ENCODE measurements at places on chromosomes 3 and 15.
A peak's percentile ranks its signal among the peaks of the same experiment; 100 is the strongest.

GRCh38 chr3:157107644-157108133 lies 52.3 kb downstream of the CCNL1 start:
- no peak for DNase-seq

DNA sequence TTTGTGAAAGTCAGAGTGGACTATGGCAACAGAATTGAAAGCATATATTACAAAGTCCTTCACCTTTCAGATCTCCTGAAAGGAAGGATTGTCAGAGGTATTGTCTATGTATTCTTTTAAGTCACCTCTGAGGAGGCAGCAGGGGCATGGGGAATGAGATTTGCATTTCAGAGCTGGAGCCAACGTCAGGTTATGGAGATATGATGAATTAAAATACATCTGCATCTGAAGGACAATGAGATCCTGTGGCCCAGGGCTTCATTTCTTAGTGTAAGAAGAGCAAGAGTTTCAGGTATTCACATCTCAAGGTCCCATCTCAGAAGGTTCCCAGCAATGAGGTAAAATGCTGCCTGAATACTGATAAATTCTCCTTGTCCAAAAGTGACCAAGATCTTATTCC lies 695.8 kb downstream of the TUSC7 start:
- no peak for DNase-seq

DNA sequence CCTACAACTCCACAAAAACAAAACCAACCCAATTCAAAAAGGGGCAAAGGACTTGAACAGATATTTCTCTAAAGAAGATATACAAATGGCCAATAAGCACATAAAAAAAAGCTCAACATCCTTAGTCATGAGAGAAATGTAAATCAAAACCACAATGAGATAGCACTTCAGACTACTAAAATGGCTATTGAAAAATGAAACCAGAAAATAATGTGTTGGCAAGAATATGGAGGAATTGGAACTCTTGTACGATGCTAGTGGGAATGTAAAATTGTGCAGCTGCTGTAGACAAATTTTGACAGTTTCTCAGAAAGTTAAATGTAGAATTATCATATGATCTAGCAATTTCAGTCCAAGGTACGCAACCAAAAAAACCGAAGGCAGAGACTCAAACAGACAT lies 29.0 kb downstream of the KY start:
- no peak for DNase-seq

- peak; percentile 75 for DNase-seq
Observed at GRCh38 chr3:157785102-157785826, 282.0 kb upstream of the VEPH1 start.

DNA sequence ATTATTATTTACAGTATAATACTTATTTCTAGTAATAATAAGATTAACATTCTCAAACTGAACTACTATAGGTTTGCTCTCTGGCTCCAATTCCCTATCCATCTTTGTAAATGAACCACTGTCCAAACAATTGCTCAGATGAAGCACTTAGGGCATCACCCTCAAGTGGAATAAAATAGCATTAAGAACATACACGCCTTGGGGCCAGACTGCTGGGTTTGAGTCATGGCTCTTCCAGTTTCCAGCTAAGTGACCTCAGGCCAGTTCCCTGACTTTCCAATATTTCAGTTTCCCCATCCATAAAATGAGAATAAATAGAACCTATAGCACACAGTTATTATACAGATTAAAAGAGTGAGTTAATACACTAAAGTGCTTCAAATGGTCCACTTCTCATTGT lies 507.2 kb downstream of the MAGI1 start:
- no peak for DNase-seq

DNA sequence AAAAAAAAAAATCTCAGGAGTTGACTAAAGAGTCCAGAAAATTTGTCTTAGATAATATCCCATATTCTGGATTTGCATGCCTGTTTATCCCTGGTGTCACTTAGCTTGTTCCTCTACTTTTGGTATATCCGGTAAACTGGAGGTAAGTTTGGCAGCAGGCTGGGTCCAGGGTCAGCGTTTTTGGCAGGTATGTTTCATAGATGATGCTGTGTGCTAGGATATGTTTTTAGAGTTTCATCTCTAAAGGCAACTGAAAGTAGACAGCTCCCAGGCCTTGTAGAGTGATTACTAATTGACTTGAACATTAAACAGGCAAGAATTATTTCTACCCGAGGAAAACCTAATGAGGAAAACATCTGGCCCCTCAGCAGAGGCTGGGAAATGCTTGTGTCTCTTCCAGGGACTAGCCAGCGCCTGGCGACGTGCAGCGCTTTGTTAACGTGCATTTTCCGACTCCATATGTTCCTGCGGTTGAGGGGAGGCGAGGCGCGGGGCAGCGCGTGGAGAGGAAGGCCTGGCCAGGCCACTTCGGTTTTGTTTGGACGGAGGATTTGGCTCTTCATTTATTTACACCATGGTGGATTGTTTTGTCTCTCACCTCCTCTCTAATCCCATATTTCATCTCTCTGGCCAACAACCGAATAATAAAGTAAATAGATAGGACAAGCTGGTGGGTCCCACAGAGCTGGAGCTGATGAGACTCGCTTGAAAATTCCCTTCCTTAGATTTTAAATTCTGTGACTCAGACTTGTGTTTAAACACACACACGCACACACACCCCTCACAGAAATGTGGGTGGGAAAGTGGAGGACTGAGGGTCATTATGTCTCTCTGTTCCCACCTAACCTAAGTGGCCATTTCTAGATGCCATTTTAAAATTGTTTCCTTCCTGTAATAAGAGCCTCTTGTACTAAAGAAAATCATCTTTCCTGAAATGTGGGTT lies 65.3 kb downstream of the ASB7 start:
- DNase-seq = no peak

GRCh38 chr3:194890091-194890490 lies 204.4 kb downstream of the FAM43A start:
- DNase-seq = no peak

- DNase-seq = no peak
Observed at GRCh38 chr3:181999314-181999713, 287.6 kb downstream of the SOX2 start.

DNA sequence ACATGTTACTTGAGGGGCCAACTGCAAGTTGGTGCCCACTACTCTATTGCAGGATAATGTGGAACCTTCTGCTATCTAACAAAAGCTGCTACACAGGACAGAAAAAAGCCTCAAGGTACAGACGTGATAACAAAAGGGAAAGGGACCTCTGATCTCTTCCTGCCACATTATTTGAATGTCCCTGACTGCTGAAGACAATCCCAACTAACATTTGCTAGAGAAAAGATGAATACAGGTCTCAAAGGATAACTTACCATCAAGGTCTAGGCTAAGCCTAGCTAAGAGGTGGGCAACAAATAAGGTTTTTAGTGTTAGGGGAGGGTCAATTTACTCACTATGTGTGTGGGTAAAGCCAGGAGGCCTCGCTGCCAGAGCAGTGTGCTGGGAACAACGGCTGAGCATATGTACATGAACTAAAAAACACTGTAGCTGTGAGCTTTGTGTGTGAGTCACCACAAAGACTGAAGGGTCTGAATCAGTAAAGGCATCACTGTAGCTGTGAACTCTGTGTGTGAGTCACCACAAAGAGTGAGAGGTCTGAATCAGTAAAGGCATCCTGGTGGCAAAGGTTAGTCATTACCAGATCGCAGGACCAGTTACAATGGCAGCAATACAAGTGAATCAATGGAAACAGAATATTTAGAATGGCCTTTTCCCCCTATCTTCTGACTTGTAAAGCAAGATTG lies 111.7 kb downstream of the LMLN start:
- DNase-seq = peak; percentile 97

Measured in HS-27A (cell line).